ENCODE measurements at places on chromosomes 1 and 21.
A peak's percentile ranks its signal among the peaks of the same experiment; 100 is the strongest.

DNA sequence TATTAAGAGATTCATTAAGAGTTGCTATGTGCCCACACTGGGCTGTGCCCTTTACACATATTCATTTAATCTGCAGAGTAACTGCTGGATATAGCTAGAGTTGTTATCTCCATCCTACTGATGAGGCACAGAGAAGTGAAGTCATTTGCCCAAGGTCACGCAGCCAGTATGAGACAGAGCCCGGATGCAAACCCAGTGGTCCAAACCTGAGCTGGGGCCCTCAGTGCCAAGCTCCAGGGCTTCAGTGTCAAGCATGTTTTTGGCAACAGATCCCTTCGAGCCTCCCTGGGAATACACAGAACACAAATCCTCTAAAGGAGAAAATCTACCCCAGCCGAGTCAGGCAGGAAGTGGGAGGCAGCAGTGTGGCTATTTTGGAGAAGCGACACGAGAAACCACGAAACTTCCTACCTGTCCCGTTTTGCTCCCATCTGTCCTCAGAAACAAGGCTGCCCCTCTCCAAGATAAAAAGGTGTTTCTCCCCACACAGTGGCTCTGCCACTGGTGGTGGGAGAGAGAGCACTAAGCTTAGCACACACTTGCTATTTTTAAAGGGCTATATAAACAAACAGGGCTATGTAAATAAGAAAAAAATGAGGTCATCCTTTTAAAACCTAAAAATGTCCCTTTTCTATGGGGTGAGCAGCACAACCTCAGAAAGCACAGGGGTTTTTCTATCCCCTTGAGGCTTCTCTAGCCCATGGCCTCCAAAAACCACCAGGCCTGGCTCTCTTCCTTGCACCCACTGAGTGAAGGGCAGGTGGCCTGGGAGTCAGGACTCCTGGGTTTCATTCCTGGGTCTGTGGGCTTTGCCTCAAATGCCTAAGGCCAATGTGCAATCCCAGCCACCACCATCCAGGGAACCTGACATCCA is 138.6 kb upstream of the EDN2 start:
- DNase-seq, result peak; percentile 88

GRCh38 chr1:100626397-100626796 is 88.5 kb downstream of the GPR88 start:
- no peak for DNase-seq

- DNase-seq, result no peak
Observed at GRCh38 chr1:62912028-62912638, 128.2 kb downstream of the ATG4C start.

- no peak for DNase-seq
Observed at GRCh38 chr1:167440776-167441175, 77.6 kb downstream of the CD247 start.

DNA sequence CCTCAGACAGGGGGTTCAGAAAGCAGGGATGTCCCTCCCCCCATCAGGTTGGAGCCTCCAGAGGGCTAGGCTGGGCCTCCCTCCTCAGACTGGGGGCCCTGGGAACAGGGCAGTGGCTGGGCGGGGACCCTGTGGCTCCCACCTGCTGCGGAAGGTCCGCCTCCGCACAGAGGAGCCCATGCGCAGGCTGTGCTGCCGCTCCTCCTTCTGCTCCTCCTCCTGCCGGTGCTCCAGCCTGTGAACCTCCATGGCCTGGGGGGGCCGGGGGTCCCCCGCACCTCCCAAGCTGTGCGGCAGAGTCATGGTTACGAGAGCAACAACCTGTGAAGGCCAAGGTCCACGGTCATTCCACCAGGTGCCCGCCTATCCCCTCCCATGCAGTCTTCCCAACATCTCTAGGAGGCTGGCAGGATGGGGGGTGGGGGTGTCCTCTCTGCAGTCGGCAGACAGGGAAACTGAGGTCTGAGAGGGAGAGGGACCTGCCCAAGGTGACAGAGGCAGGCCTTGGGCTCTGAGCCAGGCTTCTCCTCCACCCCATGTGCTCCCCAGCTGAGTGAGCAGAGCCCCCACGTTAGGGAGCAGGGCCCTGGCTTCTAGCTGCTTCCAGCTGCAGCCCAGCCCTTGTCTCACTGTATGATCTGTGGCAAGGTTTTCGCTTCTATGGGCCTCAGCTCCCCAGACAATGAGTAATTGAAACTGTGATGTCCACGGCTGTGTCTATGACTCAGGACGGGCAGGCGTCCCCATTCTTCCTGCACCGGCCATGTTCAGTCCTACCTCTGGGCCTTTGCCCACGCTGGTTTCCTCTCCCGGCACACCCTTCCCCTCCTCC is 3.4 kb downstream of the MYOM3 start:
- peak; percentile 98 for DNase-seq

- no peak for DNase-seq
Observed at GRCh38 chr1:150121236-150121862, 28.4 kb upstream of the PLEKHO1 start.

DNA sequence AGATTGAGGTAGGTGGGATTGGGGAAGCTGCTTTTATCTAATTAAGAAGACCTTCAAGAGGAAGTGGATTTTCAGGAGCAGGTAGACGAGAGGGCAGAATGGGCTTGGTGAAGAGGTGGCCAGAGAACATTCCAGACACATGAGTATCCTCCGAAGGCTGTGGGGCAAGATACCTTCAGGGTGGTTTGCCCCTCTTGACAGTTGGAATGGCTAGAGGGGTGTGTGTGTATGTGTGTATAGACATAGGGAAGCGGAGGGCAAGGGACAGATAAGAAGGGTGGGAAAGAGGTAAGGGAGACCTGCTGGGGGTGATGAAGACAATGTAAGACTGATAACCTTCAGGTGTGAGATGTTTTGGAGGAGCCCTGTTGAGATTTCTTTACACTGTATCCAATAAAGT is 46.8 kb upstream of the TSPAN2 start:
- no peak for DNase-seq

DNA sequence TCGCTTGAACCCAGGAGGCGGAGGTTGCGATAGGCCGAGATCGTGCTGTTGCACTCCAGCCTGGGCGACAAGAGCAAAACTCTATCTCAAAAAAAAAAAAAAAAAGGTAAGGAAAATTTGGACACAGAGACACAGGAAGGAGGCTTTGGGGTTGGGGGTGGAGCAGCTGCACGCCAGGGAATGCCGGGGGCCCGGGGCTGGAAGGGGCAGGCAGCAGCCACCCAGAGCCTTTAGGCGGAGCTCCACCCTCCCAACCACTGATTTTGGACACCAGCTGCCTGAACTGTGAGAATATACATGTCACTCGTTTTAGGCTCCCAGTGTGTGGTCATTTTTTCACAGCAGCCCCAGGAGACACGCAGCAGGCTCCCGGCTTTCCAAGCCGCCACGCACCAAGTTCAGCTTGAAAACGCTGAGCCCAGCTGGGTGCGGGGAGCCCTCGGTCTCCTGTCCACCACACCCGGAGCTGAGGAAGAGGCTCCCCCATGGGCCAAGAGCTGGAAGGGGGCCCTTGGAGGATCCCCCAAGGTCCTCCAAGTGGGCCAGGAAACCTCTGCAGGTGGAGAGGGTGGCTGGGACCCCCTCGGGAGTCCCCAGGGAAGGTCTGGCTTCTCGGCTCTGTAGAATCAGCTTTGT is 5.9 kb upstream of the FAAP20 start:
- no peak for DNase-seq

DNA sequence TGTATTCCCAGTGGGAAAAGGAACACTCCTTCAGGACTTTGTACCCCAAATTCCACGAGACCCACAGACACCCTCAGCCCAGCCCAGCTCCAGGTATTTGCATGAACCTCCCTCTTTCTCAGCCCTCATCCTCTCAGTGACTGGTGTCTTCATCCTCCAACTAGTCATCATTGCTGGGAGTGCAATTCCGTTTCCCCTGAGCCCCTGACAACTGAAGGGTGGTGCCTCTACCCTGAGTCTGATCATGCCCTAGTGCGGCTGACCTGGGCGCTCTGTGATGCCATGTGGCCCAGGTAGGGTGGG is 3.8 kb upstream of the ZNF692 start:
- peak; percentile 68 for DNase-seq

DNA sequence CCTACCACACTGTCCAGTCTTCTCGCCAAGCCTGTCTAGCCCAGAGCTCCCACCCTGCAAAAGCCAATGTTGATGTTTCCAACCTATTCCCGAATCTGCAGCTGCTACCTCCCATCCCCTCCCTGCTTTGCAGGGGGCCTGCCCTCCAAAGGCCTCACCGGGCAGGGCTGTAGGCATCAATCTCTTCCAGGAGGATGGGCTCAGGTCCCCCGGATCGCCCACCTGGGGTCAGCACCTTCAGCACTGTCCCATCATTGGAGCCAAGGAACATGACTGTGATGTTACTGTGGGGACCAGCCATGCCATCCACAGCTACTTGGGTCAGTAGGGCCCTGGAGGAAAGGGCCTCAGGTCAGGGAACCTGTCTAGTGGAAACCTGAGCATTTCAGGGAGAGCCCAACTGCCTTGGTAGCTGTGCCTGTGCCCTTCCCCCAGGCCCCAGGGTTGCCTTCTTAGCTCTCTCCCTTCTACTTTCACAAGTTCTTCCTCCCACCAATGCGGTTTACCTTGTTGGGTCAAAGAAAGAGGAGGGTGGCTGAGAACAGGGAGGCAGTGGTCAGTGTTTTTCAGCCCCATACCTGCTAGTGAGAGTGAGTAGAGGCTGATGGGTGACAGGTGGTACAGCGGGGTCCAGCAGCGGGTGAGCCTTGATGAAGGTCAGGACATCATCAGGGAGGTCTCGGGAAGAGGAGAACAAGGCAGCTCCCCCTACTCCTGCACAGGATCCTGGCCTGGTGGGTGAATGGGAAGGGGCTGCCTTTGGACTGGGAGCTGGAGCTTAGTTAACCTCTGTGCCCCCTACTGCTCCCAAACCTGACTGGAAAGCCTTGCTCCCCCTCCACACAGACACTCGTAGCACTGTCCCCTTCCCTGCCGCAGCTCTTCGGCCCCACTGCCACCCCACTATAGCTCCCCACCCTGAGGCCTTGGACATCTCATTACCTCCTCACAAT is 10.7 kb downstream of the SEMA6C start:
- DNase-seq, result peak; percentile 80

DNA sequence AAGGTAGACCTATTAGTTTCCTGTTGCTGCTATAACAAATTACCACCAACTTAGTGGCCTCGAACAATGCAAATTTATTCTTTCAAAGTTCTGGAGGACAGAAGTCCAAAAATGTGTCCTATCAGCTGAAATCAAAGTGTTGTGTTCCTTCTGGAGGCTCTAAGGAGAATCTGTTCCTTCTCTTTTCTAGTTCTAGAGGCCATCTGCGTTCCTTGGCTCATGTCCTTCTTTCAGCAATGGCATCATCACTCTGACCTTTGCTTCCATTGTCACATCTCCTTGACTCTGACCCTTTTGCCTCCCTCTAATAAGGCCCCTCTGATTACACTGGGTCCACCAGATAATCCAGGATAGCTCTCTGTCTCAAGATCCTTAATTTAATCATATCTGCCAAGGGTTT is 1.2 kb upstream of the MR1 start:
- DNase-seq, result no peak

DNA sequence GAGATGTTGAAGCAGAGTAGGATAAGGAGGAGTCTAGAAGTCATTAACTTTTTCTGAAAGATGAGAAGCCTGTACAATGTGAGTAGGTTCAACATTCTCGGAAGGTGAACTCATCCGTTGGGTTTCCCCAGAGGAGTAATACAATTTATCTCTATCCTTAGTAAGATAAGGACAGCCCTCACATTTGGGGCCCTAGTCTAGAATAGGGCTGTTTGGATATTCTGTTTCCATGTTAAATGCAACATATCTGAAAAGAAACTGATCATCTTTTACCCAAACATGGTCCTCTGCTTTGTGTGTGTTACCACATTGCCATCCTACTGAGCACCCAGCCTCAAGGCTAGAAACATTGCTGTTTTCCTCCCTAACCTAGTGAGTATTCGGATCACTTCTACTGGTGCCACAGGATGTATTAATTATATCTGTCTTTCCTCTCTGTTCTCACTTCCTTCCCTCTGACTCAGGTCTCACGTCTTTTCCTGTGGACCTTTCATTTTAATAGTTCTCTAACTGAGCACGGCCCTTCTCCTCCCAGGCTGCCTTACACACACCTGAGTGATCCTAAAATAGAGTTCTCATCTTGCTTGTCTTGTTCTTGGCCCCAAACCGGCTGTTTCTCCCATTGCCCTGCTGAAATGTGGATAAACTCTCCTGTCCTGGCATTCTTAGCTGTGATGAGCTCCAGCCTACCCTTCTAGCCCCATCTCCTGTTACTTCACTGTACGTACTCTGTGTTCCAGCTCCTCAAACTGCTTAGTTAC is 91.7 kb downstream of the CDC14A start:
- no peak for DNase-seq

- no peak for DNase-seq
Observed at GRCh38 chr1:1053022-1053421, 21.1 kb downstream of the RNF223 start.

GRCh38 chr1:18945401-18945849 is 11.1 kb downstream of the IFFO2 start:
- DNase-seq, result peak; percentile 86

GRCh38 chr1:79859212-79859948 is 852.9 kb upstream of the ADGRL4 start:
- no peak for DNase-seq

GRCh38 chr1:196393742-196394141 is 214.5 kb downstream of the KCNT2 start:
- DNase-seq, result no peak

- no peak for DNase-seq
Observed at GRCh38 chr21:25582888-25583287, 24.4 kb downstream of the MRPL39 start.

GRCh38 chr1:165189913-165190312 is 166.6 kb downstream of the LMX1A start:
- DNase-seq, result no peak

GRCh38 chr1:235023711-235024439 is 104.8 kb downstream of the TOMM20 start:
- DNase-seq, result no peak

DNA sequence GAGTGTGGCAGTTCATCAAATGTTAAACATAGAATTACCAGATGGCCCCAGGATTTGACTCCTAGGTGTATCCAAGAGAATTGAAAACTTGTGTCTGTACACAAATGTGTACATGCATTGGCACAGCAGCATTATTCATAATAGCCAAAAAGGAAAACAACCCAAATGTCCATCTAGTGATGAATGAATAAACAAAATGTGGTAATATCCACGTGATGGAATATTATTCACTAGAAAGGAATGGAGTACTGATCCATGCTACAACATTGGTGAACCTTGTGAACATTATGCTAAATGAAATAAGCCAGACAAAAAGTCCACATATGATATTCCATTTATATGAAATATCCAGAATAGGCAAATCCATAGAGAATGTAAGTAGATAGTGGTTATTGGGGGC is 77.7 kb downstream of the RAVER2 start:
- no peak for DNase-seq

DNA sequence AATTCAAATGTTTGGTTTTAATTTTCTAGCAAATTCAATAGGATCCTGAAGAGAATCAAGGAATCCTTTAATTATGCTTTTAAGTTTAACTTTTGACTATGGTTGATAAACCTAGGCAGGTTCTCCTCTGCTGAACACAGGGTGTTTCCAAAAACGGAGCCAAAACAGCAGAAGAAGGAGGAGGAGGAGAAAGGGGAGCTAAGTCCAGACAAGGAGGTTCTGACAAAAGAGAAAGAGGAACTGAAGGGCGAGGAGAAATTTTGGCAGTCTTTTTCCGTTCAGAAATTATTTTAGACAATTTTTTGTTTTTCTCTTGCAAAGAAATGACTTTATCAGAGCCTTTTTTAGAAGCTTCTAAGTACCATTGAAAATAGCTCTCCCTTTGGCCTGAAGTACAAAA is 33.2 kb upstream of the FNBP1L start:
- DNase-seq, result no peak

GRCh38 chr1:234645964-234646363 is 36.0 kb upstream of the IRF2BP2 start:
- no peak for DNase-seq

- DNase-seq, result peak; percentile 42
Observed at GRCh38 chr1:117598489-117598888, 7.4 kb upstream of the TENT5C start.

- no peak for DNase-seq
Observed at GRCh38 chr1:71572038-71572437, 491.2 kb upstream of the ZRANB2 start.

Measured in osteoblast (primary cell).